ENCODE measurements at places on chromosomes 7 and 10. TPM values are rescaled to one million over a fixed set of nuclear protein-coding genes. Genes with fewer than 3 reads are reported as not detected.

DNA sequence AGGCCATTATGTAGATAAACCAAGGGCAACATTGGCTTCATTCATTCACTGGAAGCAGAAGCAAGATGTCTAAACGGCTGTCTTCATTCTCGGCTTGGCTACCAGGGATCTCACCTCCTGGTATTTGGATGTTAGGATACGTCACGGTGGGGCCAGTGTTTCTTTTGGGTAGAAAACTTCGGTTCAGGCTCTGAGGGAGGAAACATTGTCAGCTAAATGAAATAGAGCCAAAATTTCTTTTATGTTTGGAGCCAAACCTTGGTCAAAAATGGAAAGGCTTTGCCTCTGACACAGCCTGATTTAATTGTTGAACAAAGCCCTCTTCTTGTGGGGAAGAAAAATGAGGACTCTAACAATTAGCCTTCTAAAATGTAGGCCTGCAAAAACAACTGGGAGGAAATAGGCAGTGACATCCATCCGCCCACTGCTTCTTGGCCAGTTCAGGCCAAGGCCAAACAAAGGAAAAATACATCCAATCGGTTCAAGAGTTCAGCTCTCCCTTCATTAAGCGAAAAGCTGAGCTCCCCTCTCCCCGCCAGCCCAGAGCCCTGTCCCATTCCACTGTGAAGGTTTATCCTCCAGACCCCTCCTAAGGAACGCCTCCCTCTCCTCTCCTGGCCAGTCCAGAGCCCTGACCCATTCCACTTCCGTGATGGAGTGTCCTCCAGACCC, 44.4 kb downstream of the PFKFB3 start:
- DNase-seq = no peak

DNA sequence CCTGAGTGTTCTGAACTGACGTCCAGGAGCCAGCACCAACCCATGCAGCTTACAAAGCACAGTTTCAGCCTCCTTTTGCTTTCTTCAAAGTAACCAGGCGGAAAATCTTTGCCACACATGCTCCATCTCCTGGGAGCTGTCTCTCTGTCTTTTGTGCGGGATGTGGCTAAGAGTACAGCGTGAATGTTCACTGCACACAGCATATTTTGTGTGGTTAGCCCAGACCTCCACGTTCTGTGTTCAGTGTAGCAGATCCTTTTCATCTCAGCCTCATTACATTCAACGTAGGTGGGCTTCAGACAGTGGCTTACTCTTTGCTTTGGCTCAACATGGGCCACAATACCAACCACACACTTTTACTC, 200.8 kb downstream of the TNS3 start:
- no peak for DNase-seq

- no peak for DNase-seq
These were observed 169.9 kb downstream of the KCND2 start for GRCh38 chr7:120442838-120443237.

Gene TUBB8
- not detected for total RNA-seq

GRCh38 chr7:131235489-131236317, 92.0 kb upstream of the MKLN1 start:
- DNase-seq = peak; percentile 58

Gene EGR2
- total RNA-seq = 2.3 TPM

Gene CNNM1
- 0.05 TPM for total RNA-seq

DNA sequence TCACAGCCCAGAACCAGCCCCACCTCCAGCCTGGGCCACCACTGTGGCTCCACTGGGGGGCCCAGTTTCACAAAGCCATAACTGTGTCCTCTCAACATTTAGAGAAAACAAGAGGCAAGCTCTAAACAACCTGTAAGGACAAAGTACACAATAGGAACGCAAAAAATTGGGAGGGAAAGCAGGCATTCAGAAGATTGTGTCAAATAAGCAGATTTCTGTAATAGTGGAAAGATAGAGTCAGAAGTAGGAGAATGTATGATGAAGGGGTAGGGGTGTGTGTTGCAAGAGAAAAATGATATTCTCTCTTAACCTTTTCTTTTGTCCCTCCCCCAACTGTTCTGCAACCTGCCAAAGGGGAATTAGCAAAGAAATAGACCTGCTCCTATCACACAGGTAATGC, 449.9 kb upstream of the NPVF start:
- no peak for DNase-seq

GRCh38 chr10:124603376-124604213, 140.6 kb downstream of the FAM53B start:
- peak; percentile 11 for DNase-seq

GRCh38 chr10:46250898-46251856, 35.6 kb upstream of the ANTXRL start:
- DNase-seq = no peak

DNA sequence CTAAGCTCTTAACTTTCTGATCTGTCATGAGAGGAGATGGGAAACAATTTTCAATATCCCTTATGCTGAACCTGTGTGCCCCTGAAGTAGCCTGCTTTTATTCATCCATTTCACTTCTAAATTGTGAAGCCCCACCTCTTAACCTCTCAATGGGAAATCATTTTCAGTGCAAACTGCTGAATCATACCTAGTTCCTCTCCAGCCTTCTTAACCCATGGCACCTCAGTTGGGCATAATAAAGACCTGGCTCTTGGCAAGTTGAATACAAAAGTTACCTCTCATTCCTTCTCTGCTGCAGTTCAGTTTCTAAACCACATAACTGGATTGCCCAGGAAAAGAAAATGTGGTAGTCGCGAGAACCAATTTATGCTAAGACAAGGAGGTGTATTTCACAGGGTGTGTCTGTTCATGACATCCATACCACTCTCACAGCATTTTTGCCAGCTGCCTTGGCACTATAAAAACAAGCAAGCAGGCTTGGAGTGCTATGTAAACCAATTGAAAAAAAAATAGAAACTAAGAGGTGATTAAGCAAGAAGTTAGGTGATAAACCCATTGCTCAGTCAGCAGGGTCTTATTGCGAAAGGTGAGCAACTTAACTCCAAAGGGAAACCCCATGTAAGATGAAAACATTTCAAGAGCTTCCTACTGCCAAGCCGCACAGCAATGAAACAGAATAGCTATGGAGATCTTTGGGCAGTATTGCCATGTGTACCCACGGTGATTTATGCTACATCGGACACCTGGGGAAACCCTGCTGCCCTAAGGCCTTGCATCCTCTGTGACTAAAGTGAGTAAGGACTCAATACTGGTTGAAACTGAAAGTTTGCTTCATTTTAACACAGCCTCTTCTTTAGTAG, 57.0 kb upstream of the DKK1 start:
- DNase-seq = no peak

DNA sequence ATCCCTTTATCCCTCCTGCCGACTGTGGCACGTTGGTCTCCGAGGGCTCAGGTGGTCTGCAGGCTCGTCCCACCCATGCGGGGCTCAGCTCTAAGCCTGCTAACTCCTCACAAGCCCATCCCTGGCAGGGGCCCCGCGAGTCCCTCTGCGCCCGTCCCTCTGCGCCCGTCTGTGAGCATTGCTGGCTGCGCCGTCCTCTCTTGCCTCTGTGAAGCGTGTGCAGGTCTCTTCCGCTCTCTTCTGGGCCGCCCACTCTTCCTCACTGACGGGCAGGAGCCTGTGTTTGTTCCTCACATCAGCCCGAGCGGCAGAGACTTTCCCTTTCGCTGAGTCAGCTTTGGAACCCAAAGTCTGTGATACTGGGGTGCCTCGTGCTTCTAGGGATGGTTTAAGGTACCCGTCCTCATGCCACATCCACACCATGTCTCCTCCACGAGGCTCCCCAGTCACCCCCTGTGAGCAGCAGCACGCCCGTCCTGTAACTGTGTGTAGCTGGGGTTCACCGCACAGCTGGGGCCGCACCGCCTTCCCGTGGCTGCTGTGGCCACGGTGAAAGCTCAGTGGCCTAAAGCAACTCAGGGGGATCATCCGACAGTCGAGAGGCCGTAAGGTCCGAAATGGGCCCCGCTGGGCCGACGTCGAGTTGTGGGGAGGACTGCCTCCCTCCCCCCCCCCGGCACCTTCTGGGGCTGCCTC, 35.5 kb downstream of the ADGRA1 start:
- peak; percentile 9 for DNase-seq

DNA sequence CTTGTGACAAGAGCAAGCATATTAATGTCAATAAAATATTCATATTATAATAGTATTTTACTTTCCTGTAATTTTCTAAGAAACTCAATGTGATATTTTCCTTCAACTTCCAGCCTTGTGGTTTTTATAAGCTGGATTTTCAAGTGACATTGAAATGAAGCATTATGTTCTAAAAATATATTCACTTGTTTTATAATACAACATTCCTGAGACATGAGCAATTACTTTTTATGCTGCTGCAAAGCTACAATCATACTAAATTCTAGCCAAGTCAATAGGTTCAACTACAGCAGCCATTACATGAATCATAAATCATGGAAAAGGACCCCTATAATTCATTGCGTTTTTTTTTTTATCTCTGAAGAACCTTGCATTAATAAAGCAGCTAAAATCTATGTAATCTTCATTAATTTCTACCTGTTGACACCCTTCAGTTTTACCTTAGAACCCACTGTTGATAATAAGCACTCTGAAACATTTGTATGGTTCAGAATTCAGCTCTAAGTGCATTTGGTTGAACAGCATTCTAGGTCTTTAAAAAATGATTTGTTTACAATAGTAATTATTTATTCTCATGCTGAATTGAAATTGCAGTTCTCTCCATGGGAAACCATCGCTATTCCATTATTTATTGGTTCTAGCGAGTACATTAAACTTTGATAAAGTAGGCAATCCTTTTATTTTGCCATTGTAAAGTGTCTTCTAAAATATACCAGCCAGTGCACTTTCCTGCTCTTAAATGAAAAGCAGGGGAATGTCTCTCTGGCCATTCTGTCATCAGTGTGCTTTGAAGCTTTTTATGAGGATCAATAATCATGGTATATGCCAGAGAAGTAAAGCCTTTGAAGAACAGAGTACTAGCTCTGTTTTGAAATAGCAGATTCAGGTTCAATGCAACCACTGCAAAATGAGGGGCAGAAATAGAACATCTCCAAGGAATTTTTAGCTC, 132.6 kb downstream of the GNAT3 start:
- no peak for DNase-seq

GRCh38 chr7:123602648-123603047, 1.0 kb downstream of the ASB15 start:
- DNase-seq = no peak

- no peak for DNase-seq
These were observed 120.1 kb upstream of the AGK start for GRCh38 chr7:141431140-141431479.

Gene DPP6
- 0.56 TPM for total RNA-seq

Gene ZNF425
- total RNA-seq = 0.79 TPM

Gene PRF1
- total RNA-seq = 4.6 TPM

Gene THSD7A
- 2.4 TPM for total RNA-seq

- DNase-seq = no peak
These were observed 934.6 kb downstream of the CCSER2 start for GRCh38 chr10:85262992-85263391.

- DNase-seq = no peak
These were observed 114.0 kb downstream of the BBS9 start for GRCh38 chr7:33243319-33243881.

Gene DLX5
- total RNA-seq = 0.50 TPM

GRCh38 chr10:11336722-11337162, 274.7 kb downstream of the USP6NL start:
- no peak for DNase-seq

GRCh38 chr10:78164702-78165101, 131.0 kb downstream of the RPS24 start:
- no peak for DNase-seq

DNA sequence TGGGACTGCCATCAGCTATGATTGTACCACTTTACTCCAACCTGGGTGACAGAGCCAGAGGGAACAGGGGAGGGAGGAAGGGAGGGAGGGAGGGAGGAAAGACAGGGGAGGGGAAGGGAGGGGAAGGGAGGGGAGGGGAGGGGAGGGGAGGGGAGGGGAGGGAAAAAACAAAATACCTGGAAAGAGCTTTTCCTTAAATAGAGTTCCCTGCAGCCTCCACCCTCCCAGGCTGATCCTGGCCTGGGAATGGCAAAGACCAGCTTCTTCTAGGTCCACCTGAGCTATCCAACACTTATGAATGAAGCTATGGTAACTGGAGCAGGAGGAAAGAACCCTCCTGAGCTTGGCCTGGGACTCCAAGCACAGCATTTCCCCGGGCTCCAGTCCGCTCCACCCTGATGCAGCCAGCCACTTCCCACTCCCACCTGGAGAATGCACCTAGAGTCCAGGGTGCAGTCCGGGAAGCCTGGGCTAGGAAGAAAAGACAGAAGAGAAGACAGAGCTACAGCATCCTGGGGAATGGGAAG, 66.1 kb downstream of the GRID1 start:
- DNase-seq = no peak

Gene NUP205
- total RNA-seq = 26.0 TPM

DNA sequence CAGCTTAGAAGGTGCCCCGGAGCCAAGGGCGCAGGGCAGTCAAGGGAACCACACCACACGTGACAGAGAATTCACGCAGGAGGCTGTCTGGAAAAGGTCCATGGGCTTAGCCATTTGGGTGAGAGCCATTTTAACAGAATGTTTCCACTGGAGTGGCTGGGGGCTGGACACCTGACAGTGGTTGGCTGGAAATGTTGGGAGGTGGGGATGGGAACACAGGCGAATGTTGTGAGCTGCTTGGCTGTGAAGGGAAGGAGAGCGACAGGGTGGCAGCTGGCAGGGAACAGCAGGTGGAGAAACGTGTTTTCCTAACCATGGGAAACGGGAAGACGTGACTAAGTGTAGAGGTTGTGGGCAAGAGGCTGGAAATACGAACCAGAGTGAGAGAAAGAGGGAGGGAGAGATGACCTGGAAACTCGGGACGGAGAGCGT, 100.5 kb upstream of the ZNF32 start:
- DNase-seq = no peak

DNA sequence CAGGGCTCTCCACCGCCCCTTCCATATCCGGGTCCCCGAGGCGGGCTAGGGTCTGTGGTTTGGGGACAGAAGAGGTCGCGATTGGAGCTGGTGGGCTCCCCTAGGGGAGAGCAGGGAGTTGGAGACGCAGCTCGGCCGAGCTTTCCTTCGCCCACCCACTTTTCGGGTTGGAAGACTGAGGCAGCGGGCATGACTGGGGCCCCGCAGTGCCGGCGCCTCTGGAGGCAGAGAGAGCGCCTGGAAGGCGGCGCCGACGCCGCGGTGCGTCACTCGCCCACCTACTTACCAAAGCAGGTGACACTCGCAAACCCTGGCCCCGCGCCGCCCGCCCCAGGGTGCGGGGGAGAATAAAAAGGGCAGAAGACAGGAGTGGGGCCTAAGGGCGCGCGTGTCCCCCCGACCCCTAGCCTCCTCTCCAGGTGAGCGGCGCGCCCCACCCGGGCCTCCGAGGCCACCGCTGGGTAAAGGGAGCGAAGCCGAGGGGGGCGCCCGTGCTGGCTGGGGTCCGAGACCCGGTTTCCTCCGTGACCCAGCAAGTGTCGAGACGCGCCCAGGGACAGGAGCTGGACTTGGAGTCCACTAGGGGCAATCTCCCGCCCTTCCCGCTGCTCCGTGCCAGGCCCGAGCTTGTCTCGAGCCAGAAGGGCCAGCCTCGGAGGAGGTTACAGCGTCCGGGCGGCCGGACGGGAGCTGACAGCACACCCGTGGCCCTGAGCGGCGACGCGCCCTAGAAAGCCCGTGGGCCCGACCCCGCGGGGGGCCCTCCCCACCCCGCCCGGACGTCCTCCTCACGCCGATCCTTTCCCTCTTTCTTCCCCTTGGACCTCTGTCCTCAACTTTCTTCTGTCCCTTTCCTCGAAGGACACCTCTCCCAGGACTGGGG, 34.4 kb upstream of the GRID1 start:
- DNase-seq = peak; percentile 75

Gene FBXO24
- total RNA-seq = 0.62 TPM
